Left lung (tissue), 14 donors: ENCODE measurements at places on chromosomes 5 and 9. TPM values are rescaled to one million over a fixed set of nuclear protein-coding genes. Genes with fewer than 3 reads are reported as not detected.

- no peak for DNase-seq
These were observed 271.0 kb downstream of the TMEM161B start for GRCh38 chr5:87997662-87998061.

The EGR1 gene
- polyA plus RNA-seq: 357 TPM

The RRAGA gene
- 102 TPM for polyA plus RNA-seq

GRCh38 chr9:114777821-114778609 lies 27.8 kb downstream of the TNFSF15 start:
- DNase-seq: no peak

DNA sequence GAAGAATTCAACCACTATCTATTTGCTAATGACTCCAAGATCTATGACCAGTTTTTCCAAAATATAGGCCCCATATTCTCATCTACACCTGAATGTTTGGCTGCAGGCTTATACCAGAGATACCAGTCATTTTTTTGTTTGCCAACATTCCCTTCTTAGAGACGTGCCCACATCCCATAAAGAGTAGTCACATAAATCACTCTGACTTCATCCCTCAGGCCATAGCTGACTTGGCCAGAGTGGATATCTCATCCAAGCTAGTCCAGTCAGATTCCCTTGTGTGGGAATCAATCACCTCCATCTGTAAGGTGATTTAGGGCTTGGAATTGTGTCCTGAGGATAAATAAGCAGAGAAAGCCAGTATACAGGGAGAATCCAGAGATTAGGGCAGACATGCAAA lies 124.3 kb upstream of the SLC24A2 start:
- DNase-seq: no peak

The LCN1 gene
- not detected for polyA plus RNA-seq

DNA sequence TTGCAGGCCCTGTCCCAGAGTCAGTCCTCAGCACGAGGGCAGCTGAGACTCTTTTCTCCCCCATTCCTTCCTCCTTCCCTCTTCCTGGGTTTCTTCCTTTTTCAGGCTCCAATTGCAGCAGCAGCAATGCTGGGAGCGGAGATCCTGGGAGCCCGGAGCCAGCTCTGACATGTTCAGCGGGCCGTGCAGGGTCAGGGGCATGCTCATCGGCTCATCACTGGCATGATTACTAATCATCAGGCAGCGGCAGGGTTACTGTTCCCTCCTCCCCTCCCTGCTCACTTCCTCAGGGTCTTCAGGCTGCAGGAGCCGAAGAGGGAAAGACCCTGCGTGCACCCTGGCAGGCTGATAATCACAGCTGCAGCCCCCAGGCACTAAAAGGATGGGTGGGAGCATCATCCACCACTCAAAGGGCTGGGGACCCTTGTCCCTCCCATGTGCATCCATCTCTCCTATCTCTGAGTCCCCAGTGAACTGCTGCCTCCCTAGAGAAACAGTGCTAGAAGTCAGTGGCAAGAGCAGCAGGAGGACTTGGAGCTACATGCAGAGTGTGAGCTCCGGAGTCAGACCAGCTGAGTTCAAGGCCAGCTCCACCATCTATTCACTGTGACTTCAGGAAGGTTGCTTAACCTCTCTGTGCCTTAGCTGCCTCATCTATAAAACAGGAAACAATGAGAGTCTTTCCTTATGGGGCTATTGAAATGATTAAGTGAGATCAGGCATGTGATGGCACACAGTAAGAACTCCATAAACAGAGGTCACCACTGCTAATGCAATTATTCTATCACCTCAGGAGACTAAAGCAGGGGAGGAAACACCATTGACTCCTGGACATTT lies 7.8 kb upstream of the KCNIP1 start:
- DNase-seq: no peak

- peak; percentile 14 for DNase-seq
These were observed 88.7 kb downstream of the BASP1 start for GRCh38 chr5:17305964-17306725.

DNA sequence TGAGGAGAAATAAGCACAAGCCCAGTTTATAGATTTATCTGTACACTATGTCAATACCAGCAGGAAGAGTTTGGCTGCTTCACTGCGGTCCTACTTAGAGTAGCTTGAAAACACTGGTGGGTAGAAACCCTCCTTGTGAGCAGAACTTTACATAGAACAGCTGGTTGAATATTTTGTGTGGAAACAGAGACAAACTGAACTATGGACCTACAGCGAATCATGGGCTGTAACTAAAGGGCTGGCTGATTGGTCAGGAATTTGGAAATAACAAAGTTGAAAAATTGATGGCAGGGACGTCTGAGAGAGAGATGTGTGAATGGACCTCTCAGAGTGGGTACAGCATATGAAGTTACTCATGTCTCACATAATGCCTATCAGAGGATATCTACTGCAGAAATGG lies 392.5 kb downstream of the MAN2A1 start:
- no peak for DNase-seq

The TCF7 gene
- polyA plus RNA-seq: 18.6 TPM

GRCh38 chr5:166618526-166618925 lies 1672.9 kb upstream of the WWC1 start:
- DNase-seq: no peak

The DHFR gene
- 69.8 TPM for polyA plus RNA-seq

The CTXN3 gene
- not detected for polyA plus RNA-seq

The MLANA gene
- 1.1 TPM for polyA plus RNA-seq

DNA sequence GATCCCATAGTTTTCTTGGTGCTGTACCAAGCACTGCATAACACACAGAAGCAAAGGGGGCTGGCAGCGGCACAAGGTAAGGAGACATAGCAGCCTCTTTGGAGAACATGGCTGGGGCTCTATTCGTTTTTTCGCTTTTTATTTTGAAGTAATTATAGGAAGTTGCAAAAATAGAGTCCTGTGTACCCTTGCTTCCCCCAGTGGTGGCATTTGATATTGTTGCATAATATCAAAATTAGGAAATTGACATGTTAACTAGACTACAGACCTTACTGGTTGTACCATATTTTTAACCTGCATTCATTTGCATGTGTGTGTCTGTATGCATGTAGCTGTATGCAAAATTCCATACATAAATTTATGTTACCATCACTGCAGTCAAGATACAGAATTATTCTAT lies 6.6 kb upstream of the UBQLN1 start:
- no peak for DNase-seq

GRCh38 chr5:154421868-154422267 lies 23.9 kb upstream of the SAP30L start:
- no peak for DNase-seq

DNA sequence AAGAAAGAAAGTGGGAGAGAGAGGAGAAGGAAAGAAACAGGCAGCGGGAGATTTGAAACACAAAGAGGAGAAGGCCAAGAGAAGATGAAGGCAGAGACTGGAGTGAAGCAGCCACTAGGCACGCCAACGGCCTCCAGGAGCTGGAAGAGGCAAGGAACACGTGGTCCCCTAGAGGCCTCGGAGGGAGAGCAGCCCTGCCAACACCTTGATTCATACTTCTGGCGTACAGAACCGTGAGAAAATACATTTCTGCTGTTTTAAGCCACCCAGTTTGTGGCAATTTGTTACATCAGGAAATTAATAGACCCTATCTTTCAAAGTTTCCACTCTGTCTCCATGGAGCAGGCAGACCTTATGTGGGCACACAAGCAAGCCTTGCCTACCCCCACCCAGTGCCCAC lies 133.4 kb downstream of the ACTL7B start:
- DNase-seq: no peak

- DNase-seq: peak; percentile 10
These were observed 872.3 kb downstream of the MAT2B start for GRCh38 chr5:164377746-164378145.

DNA sequence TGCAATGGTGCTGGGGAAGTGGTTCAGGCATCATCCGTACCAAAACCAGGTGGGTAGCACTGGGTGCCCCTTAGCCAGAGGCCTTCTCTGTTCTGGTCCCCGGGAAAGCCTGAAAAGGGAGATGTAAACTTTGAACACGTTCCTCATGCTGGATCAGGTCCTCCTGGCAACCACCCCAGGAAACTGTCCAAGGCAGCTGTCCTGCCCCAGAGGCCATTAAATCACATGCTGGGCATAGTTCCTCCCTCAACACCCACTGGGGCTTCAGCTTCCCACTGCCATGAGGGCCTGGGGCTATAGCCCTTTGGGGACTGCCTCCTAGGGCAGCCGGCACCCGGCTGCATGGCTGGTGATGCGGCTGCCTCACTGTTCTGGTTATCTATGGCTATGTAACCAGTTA lies 228.9 kb upstream of the MVB12B start:
- no peak for DNase-seq

DNA sequence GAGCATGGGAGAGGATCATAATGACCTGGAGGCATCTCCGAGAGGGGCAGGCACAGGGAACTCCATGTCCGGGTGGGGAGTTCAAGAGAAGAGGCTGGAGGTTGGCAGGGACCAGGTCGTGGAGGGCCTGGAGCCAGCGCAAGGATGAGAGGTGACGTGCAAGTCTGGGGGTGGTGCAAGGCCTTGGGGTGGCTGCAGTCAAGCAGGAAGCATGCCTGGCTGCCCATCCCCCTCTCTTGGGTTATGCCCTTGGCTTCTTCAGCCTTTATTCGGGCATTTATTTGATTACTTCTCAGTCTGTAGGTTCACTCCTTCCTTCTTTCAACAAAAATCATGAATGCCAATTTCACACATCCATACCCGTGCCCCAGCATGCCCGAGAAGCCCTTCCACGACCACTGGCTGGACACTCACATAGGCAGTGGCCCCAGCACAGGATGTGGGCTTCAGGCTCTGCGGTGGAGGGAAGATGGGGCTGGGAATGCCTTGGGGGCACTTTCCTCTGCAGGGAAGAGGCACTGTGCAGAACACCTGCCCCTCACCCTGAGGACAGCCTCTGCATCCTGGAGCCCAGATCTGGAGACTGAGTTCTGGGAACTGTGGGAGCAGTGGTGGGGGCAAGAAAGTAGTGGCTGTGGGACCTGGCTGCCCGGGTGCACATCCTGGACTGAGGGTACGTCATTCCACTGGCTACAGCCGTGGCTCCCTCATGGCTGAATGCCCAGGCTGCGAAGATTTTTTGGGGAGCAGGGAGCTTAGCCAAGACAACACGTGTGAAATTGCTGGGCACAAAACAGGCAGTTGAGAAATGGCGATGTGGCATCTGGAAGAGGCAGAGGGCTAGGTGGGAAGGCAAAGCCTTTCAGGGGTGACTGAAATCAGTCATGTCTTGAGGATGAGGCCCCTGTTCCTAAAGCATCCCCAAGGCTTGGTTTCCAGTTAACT lies 38.6 kb downstream of the CRB2 start:
- DNase-seq: no peak

DNA sequence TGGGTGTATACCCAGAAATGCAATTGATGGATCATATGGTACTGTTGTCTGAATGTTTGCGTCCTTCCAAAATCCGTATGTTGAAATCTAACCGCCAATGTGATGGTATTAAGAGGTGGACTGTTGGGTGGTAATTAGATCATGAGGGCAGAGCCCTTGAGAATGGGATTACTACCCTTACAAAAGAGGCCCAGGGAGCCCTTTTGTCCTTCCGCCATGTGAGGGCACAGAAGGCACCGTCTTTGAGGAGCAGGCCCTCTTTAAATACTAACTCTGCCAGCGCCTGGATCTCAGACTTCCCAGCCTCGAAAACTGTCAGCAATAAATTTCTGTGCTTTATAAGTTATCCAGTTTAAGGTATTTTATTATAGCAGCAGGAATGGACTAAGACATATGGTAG lies 156.0 kb upstream of the OTULINL start:
- no peak for DNase-seq

The AIF1L gene
- polyA plus RNA-seq: 49.2 TPM

The SOHLH1 gene
- not detected for polyA plus RNA-seq

GRCh38 chr9:94925751-94926430 lies 199.4 kb downstream of the AOPEP start:
- DNase-seq: no peak

The PTTG1 gene
- 48.9 TPM for polyA plus RNA-seq

The ENTPD8 gene
- polyA plus RNA-seq: 0.37 TPM

DNA sequence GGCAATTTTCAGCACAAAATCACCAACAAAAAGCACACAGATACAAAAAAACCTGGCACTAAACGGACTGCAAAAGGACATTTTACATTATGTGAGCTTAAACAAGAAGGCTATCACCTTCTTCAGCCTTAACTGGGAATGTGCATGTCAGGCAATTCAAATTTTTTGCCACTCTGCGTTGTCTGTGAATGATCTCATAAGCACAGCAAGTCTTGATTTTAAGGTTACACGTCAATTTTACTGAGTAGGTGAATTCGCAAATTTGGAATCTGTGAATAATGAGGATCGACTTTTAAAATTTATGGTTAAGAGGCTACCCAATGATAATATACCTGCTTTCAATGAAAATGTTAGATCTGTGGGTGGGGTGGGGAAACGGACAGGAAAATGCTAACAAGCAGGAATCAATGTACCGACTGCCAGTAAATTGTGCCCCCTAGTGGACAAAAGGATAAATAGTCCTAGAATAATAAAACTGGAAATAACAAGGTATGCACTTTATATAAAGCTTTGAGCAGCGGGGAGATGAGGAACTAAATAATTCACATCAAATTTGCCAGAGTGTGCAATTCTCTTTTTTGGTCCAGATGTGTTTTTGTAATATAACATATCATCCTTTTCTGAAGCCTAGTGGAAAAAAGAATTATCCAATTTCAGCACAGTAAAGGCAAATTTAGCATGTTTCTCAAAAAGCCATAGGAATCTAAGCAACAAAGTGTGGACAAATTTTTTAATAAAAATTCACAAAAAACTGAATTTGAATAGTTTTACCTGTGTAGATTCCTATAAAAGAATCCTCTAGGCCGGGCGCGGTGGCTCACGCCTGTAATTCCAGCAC lies 20.5 kb downstream of the EQTN start:
- DNase-seq: peak; percentile 67

- no peak for DNase-seq
These were observed 186.0 kb downstream of the NR2F1-AS1 start for GRCh38 chr5:93395010-93395409.

DNA sequence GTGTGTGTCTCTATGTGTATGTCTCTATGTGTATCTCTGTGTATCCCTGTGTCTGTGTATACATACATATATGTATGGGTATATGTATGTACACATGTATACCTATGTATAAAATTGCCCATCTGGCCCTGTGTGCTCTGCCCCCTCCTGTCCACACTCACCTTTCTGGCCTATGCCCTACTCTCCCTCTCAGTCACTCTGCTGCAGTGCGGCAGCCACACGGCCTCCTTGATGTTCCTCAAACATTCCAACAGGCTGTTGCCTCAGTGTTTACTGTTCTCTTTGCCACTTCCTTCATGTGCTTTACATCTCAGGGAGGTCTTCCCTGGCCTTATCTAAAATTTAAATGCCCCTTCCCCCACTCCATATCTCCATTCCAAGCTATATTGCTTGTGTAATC lies 18.3 kb upstream of the RNF180 start:
- no peak for DNase-seq

DNA sequence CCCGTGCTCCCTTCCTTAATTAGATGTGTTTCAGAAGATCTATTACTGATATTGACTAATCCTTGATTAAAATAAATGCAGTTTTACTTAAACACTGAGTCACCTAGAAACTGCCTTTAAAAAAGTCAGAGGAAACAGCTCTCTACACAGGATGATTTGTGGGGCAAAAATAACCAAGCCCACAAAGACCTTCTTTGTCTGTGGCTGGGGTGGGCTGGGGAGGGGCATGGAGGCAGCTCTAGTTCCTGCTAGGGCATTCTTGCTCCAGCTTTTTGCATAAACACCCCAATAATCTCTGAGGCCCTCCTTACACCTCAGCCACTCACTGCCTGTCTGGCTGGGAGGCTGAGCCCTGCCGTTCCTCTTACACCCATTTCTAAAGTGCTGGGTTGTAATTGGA lies 227.6 kb upstream of the DAP start:
- DNase-seq: no peak

- DNase-seq: no peak
These were observed 25.1 kb downstream of the NAIF1 start for GRCh38 chr9:128042043-128042442.
